Fibroblast of the conjunctiva (primary cell): ENCODE measurements at places on chromosomes 5 and 9.

- DNase-seq: peak; percentile 82
These were observed 1504.6 kb upstream of the CDH9 start for GRCh38 chr5:28542987-28543386.

GRCh38 chr9:104906441-104907277 is 21.3 kb downstream of the ABCA1 start:
- DNase-seq: peak; percentile 49

DNA sequence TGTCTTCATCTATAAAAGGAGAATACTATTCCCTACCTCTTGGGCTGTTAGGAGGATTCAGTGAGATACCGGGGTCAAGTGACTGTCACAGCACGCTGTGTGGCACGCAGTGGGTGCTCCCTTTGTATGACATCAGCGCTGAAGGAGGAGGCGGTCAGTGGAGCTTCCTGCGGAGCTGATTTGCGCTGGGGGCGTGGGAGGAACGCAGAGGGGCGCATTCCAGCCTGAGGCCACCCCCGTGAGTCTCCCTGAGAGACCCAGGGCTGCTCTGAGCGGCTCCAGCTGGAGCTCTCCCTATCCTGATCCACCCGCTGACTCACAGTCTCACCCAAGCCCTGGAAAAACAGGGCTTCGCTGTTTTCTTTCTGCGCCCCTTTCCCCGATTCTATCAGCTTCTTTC is 24.3 kb upstream of the NEURL1B start:
- DNase-seq: no peak

GRCh38 chr9:129487658-129488483 is 133.0 kb downstream of the C9orf50 start:
- no peak for DNase-seq

DNA sequence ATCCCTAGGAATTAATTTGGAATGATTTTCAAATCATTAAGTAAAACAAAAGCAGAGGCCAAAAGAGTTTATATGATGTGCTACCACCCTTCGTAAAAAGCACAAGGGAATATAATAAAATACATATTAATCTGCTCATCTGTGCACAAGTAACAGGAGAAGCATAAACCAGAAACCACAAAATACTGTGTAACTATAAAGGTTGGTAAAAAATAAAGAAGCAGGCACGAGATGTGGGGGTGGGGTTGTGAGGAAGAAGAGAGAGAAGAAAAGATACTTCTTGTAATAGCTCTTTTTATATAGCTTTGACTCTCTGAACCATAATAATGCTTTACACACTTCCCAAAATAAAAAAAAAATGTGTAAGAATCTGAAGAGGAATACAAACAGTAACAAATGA is 214.9 kb upstream of the EFNA5 start:
- DNase-seq: no peak

- DNase-seq: no peak
These were observed 411.6 kb downstream of the BNC2 start for GRCh38 chr9:16458696-16459420.

- DNase-seq: peak; percentile 28
These were observed 230.4 kb downstream of the DOCK8 start for GRCh38 chr9:445033-445432.

- no peak for DNase-seq
These were observed 261.8 kb downstream of the CTNND2 start for GRCh38 chr5:11642438-11642837.

DNA sequence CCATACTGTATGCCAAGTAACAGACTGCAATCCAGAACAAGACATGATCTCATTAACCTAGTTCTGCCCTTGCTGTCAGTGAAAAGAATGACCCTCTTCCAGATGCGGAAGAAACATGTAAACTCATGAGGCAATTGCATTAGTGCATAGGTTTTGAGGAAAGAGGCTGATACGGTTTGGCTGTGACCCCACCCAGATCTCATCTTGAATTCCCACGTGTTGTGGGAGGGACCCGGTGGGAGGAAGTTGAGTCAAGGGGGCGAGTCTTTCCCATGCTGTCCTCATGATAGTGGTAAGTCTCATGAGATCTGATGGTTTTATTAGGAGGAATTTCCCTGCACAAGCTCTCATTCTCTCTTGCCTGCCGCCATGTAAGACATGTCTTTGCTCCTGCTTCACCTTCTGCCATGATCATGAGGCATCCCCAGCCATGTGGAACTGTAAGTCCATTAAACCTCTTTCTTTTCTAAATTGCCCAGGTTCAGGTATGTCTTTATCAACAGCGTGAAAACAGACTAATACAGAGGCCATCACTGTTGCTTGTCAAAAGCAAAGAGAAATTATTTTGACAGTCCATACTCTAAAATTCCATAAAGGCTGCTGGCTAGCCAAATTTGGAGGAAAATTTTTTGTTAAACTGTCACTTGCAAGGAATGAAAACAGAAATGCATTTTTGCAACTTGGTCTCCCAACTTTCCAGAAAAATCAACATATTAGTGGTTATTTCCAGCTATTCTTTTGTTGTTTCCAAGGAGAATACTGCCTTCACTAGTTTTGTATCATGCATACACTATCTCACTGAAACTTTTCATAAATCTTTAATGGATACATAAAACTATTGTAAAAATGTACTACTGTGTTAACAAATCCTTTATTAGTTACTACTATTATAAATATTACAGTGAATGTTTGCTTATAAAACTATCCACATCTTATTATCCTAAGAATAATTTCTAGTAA is 3.2 kb upstream of the ARL15 start:
- no peak for DNase-seq

GRCh38 chr9:79731171-79731890 is 159.6 kb downstream of the TLE4 start:
- DNase-seq: no peak

- no peak for DNase-seq
These were observed 134.5 kb downstream of the SEC61B start for GRCh38 chr9:99356512-99356971.

DNA sequence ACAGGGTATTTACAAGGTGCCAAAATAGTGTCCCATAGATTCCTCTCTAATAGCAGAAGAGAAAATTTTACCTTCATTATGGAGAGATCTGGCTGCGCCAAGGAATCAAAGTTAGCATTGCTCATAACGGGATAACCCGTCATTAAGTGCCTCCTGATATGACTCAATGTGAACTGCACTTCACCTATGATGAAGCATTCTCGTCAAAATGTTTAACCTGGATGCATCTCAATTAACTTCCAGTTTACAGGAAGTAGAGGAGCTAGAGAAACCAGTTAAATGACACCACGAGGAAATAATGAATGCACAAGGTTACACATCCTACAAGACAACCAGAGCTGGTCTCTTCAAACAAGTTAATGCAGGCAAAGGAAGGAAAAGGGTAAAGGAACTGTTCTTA is 17.2 kb downstream of the FBXW11 start:
- no peak for DNase-seq

DNA sequence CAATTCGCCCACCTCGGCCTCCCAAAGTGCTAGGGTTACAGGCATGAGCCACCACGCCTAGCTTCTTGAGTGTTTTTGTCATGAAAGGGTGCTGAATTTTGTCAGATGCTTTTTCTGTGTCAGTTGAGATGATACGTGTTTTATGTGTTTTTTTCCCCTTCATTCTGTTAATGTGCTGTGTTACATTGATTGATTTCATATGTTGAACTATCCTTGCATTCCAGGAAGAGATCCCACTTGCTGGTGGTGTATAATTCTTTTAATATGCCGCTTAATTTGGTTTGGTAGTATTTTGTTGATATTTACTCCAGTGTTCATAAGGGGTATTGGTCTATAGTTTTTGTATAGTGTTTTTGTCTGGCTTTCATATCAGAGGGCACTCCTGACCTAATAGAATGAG is 13.6 kb downstream of the ZBTB43 start:
- DNase-seq: no peak

GRCh38 chr5:61450493-61451279 is 118.6 kb downstream of the ZSWIM6 start:
- DNase-seq: peak; percentile 44

DNA sequence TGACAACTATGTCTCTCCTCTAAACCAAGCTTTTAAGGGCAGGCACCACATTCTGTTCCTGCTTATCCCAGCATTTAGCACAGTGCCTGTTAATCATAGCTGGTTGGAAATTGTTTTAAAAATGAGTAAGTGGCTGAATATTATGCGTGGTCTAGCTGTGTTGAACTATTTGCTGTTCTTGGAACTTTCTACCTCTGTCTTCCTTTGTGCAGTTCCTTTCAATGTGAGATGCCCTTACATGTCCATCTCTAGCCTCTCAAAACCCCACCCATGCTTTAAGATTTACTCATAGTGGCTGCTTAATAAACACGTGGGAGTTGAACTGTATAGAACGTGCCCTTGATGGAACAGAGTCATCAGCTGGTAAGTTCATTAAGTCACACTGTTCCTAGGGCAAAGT is 34.5 kb downstream of the C9orf57 start:
- no peak for DNase-seq

GRCh38 chr5:72107131-72107900 is at the start of gene MAP1B:
Gene MAP1B, plus strand, starts transcription at chr5:72107475. Its CDS starts 57 bp downstream, at chr5:72107532.
- DNase-seq: peak; percentile 62

GRCh38 chr9:98303633-98304125 is 48.2 kb upstream of the TBC1D2 start:
- no peak for DNase-seq

- DNase-seq: no peak
These were observed 11.7 kb downstream of the RICTOR start for GRCh38 chr5:39062530-39062929.

DNA sequence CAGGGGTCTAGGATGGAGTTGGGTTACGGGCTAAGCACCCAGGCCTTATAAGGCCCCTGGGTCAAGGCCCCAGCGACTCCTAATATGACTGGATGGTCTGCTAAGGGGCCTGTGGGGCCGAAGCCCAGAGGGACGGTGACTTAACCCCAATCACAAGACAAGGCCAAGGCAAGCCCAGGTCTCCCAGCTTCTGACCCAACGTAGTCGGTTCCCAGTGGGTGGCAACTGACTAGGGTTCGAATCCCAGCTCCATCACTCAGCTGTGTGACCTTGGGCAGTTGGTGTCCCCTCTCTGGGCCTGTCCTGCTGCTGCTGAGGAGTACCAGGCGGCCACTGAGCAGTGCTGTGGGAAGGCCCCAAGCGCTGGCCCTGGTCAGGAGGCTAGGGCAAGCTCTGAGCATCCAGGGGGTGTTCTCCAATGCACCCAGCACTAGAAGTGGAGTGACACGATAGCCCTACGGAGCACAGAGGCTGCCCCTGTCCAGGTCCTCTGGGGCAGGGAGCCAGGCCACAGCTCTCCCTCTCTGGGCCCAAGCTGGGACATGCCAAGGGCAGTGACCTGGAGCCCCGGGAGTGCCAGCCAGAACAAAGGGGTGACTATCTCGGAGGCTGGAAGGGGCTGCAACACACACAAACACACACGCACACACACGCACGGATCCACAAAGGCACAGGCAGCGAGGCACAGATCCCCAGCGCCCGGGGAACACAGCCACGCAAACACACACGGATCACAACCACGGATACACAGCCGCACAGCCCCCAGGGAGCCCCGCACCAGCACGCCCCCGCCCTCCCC is 512 bp downstream of the AK1 start:
- no peak for DNase-seq

DNA sequence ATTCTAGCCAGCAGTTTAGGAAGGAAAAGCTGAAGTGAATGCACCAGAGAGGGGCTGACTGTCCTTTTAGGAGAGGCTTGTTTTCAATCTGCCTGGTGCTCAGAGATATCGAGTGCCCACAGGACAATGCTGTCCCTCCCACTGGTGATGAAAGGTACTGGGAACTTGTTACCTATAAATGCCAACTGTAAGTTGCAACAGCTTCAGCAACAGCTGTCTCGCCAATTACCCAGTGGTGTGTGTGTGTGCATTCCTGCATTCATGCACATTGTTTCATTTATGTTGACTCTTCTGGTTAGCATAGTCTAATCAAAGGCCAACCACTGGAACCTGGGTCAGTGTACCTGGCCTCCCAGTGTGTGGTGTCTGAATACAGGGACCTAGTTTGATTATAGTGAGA is 161.1 kb downstream of the CSNK1G3 start:
- DNase-seq: no peak

DNA sequence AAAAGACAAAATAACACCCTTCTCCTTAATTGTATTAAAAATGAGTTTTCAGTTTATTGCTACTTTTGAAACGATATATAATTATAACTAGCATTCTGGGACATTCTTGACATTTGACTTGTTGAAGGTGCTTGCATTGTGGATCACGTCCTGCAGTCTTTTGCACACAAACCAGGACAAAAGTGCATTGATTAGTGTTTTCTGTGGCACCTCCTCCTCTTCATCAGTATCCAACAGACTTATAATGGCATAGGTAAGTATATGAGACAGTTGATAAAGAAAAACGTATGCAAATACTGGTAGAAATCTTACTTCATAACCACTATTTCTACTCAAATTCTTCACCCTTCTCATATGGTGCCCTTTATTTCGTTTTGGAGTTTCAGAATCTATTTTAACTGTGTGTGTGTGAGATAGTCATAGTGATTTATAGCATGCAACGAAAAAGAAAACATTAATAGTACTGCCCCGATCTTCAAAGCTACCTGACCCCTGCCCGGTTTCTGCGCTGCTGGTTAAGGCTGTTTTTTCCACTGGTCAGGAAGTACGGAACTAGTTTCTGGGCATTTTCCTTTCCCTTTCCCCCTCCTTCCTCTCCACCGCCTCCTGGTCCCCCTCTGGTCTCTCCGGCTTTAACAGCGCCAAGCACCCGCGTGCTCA is 639 bp upstream of the RASA1 start:
- DNase-seq: peak; percentile 12

DNA sequence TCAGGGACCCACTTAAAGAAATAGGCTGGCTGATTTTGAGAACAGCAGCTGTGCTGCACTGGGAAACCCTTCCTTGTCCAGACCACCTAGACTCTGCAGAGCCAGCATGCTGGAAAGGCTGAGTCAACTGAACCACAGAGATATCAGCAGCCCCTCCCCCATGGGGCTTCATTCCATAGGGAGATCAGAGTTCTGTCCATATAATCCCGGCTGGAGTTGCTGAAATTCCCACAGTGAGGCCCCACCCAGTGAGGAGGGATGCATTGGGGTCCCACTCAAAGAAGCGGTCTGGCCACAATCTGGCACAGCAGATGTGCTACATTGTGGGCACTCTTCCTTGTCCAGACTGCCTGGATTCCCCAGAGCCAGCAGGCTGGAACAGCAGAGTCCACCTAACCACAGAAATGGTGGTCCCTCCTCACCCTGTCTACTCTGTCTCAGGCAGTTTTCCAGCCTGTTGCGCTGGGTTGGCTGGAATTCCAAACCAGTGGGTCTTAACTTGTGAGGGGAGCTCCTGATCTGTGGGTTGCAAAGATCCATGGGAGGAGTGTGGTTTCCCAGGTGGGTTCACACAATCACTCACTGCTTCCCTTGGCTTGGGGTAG is 127.1 kb downstream of the RNF180 start:
- DNase-seq: no peak
